ENCODE measurements at places on chromosomes 7 and 10.

DNA sequence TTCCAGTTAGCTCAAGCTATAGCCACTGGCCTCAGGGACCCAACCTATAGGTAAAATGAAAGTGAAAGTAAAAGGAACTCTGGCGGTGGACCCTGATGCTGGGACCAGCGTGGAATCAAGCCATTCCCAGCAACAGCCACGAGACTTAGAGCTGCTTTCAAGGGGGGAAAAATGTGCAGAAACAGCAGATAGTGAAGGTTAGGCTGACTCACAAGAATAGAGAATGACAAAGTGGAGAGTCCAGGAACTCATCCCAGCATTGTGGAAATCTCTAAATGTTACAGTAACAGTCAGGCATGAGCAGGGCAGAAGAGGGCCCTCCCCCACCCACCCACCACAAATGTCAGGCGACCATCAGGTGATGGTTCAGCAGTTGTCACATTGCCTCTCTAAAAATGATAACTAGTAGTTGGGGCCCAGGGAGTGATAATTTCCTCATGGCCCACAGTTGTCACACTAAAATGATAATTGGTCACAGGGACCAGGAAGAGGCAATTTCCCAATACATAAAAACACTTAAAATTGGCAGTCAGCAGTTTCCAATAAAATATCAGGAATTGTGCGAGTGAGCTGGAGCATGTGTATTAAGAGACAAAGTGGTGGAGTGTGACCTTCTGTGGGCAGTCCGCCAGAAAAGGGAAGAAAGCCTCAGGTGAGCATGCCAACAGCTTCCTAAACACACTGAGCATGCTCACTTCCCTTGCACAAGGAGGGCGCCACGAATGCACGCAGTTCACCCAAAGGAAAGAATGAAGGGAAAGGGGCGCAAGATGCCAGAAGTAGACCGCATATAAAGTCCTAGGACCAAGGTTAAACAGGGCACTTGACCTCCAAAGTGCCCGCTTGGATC is 129.8 kb upstream of the PPP1R3A start:
- no peaks in the 10 kb centered on the region for H3K27me3 ChIP-seq
- H3K4me1 ChIP-seq = no peaks in the 10 kb centered on the region
- no peak overlapping the region for H3K27ac ChIP-seq
- H3K36me3 ChIP-seq = no peaks in the 10 kb centered on the region
- DNase-seq = peak; percentile 0
- no peak overlapping the region for H3K4me3 ChIP-seq

- DNase-seq = no peak
- no peak overlapping the region for H3K27ac ChIP-seq
- no peak overlapping the region for H3K4me3 ChIP-seq
Measured at GRCh38 chr7:132609906-132610520, 33.7 kb upstream of the PLXNA4 start.

DNA sequence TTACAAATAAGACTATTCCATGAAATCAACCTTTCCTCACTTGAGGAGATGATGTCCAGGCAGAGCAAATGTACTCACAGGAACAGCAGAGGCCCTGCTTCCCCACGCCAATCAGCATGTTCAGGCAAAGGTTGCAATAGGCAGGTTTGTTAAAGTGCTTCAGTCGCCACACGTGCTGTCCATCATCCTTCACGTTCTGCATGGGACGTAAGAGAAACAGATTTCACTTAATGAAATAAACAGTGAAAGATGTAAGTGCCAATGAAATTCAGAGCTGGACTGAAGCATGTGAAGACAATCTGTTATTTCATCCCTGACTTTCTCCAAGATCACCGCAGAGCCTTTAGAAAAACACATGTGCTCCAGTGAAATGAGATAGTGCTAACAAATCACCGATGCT is 217.4 kb downstream of the DGKB start:
- no peak overlapping the region for H3K4me3 ChIP-seq
- H3K27me3 ChIP-seq = no peaks in the 10 kb centered on the region
- H3K27ac ChIP-seq = no peak overlapping the region
- no peaks in the 10 kb centered on the region for H3K4me1 ChIP-seq
- no peak for DNase-seq
- H3K36me3 ChIP-seq = no peaks in the 10 kb centered on the region

- no peak overlapping the region for H3K27ac ChIP-seq
- no peak overlapping the region for H3K4me3 ChIP-seq
- no peaks in the 10 kb centered on the region for H3K27me3 ChIP-seq
Measured at GRCh38 chr7:47506382-47507339, 75.2 kb downstream of the TNS3 start.

GRCh38 chr10:49762566-49762877 is 399 bp upstream of the OGDHL start:
- peaks cover 8% of the 10 kb centered on the region for H3K27me3 ChIP-seq
- no peaks in the 10 kb centered on the region for H3K4me1 ChIP-seq
- DNase-seq = no peak

DNA sequence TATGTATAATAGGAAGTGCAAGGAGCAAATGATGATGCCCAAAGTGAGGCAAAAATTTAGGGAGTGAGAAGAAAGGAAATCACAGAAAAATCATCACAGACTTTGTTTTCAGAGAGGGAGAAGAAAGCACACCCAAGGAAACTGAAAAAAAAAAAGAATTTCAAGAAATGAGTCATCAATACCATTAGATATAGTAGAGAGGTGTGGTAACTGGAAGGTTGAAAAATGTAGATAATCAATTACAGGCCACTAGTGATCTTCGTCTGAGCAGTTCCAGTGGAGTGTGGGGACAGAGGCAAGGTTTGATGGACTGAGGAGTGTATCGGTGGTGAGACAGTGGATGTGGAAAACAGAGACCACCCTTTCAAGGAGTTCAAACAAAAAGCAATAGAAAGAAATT is 31.7 kb downstream of the ASB4 start:
- H3K4me1 ChIP-seq = no peaks in the 10 kb centered on the region
- H3K27me3 ChIP-seq = no peaks in the 10 kb centered on the region
- H3K4me3 ChIP-seq = no peak overlapping the region
- DNase-seq = no peak
- H3K36me3 ChIP-seq = no peaks in the 10 kb centered on the region
- no peak overlapping the region for H3K27ac ChIP-seq

GRCh38 chr7:120774481-120774880 is 83.5 kb downstream of the TSPAN12 start:
- no peak for DNase-seq
- H3K4me1 ChIP-seq = no peaks in the 10 kb centered on the region
- H3K27me3 ChIP-seq = peaks cover 4% of the 10 kb centered on the region
- H3K4me3 ChIP-seq = no peak overlapping the region
- no peaks in the 10 kb centered on the region for H3K36me3 ChIP-seq
- H3K27ac ChIP-seq = no peak overlapping the region

DNA sequence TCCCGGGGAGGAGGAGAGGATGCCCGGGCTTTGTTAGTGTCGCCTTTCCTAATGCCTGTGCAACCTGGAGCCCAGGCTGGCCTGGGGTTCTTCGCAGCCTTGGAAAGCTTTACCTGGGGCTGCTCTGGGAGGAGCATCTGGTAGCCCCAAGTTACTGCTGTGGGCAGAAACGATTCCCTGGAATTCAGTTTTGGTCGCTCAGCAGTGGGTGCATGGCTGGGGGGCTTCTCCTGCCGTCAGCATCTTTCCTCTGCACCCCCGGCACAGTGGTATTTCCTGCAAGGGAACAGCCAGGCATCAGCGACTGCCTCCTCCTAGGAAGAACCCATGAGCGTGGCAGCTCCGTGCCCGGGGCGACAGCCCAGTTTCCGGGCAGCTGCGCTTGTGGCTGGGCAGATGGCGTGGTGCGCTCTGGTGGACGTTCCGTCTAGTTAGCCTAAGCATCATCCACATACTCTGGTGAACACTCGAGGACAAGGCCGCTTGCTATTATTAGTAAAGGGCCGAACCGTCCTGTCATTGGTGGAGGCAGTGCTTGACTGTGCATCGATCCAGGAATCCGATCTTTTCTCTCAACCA is 107.0 kb upstream of the BTBD16 start:
- H3K27ac ChIP-seq = no peak overlapping the region
- H3K27me3 ChIP-seq = peaks cover 61% of the 10 kb centered on the region
- peaks cover 8% of the 10 kb centered on the region for H3K4me1 ChIP-seq
- no peak for DNase-seq
- H3K36me3 ChIP-seq = no peaks in the 10 kb centered on the region
- H3K4me3 ChIP-seq = no peak overlapping the region

DNA sequence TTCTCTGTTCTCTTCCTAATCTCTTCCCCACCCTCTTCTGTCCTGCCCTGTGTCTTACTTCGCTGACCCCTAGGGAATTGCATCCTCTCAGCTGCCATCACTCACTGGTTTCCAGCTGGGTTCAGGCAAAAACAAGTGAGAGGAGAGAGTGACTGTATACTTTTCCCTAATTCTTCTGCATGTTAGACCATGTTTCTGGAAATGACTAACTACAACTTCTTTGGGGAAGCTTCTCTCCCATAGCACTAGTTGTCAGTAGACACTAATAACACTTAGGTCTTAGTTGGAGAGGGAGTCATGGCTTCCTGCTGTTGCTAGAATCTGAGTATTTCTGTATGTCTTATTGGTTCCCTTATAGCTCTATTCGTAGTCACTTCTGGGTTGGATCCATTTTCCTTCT is 299.0 kb upstream of the FZD1 start:
- H3K36me3 ChIP-seq = no peaks in the 10 kb centered on the region
- no peak for DNase-seq
- no peak overlapping the region for H3K27ac ChIP-seq
- H3K4me1 ChIP-seq = no peaks in the 10 kb centered on the region
- no peaks in the 10 kb centered on the region for H3K27me3 ChIP-seq

GRCh38 chr10:4686644-4686996 is 139.4 kb upstream of the AKR1E2 start:
- no peak overlapping the region for H3K4me3 ChIP-seq
- no peaks in the 10 kb centered on the region for H3K27me3 ChIP-seq
- DNase-seq = no peak
- no peaks in the 10 kb centered on the region for H3K4me1 ChIP-seq

- H3K36me3 ChIP-seq = no peaks in the 10 kb centered on the region
- H3K27me3 ChIP-seq = peaks cover 8% of the 10 kb centered on the region
- no peaks in the 10 kb centered on the region for H3K4me1 ChIP-seq
- DNase-seq = no peak
- H3K4me3 ChIP-seq = no peak overlapping the region
Measured at GRCh38 chr10:33723181-33723580, 388.7 kb upstream of the NRP1 start.

GRCh38 chr7:87148332-87148955 is 3.8 kb upstream of the DMTF1 start:
- no peak for DNase-seq
- no peaks in the 10 kb centered on the region for H3K36me3 ChIP-seq
- peaks cover 4% of the 10 kb centered on the region for H3K27me3 ChIP-seq
- H3K4me3 ChIP-seq = no peak overlapping the region

DNA sequence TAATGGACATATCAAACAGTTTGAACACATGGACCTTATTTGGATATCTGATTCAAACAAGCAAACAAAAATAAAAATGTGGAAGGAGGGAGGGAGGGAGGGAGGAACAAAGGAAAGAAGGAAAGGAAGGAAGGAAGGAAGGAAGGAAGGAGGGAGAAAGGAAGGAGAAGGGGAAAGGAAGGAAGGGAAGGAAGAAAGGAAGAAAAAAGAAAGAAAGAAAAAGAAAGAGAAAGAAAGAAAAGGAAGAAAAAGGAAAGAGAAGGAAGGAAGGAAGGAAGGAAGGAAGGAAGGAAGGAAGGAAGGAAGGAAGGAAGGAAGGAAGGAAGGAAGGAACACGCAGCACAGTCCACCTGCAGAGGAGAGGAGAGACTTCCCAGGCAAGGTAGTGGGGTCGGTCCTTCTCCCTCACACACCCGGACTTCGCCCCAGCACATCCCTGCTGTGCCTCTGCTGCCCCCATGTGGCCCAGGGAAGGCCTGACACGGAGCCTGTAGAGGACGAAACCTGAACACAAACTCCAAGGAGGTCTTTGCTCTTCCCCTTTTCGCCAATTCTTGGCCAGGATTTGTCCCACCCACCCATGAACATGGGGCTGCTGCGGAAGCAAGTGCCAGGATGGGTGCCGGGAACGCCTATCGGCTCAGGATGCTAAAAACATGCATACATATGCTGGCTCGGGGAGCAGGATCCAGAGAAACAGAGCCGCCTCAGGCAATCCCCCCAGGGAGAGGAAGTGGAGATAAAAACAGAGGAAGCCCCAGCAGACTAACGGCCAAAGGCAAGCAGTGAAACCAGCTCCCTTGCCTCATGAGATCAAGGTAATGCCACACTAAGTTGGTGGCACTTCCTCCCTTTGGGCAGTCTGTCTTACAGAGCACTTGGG is 52.3 kb upstream of the DGKI start:
- H3K4me1 ChIP-seq = peaks cover 12% of the 10 kb centered on the region
- no peak overlapping the region for H3K27ac ChIP-seq
- peak; percentile 70 for DNase-seq

- no peak for DNase-seq
- no peak overlapping the region for H3K4me3 ChIP-seq
- H3K27me3 ChIP-seq = no peaks in the 10 kb centered on the region
- no peak overlapping the region for H3K27ac ChIP-seq
Measured at GRCh38 chr10:119723624-119724023, 2.2 kb upstream of the INPP5F start.

DNA sequence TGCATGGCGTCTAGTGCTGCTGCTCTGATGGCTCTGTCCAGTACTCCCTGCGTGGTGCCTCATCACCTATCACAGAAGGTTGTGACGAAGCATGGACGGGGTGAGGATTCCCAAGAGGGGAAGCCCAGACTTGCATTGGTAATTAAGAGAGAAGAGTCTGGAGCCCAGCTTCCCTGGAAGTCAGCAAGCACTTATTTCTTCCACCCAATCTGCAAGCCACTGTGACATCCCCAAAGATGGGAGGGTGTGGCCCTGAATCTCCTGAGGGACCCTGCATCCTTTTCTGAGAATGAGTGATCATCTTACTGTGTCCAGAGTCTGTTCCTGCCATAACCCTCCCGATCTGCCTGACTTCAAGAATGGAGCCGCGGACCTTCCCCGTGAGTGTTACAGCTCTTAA is 166.7 kb downstream of the PTPN20 start:
- no peak overlapping the region for H3K4me3 ChIP-seq
- H3K4me1 ChIP-seq = no peaks in the 10 kb centered on the region
- DNase-seq = no peak
- H3K36me3 ChIP-seq = no peaks in the 10 kb centered on the region
- H3K27me3 ChIP-seq = peaks cover 11% of the 10 kb centered on the region

DNA sequence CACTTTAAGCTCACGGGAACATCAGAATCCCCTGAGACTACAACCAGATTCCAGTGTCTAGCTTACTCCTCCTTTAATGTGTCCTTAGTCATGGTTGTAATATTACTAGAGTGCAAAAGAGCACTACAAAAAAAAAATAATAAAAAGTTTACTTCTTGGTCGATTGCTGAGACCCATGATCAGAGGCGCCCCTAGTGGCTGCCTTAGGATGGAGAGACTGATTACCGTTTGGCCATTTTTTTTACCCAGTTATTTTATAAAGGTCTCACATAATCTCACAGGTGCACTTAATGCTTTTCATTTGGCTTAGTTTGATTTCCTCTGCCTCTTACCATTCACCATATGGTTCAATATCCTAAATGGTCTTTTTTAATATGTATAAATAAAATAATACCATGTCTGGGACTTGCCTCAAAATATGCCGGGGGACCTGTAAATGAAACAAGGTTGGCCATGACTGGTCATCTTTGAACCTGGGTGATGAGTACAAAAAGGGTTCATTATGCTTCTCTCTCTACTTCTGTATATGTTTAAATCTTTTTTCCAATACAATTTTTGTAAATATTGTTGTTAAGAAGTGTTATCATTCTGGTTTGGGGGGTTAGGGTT is 331.5 kb upstream of the NFE2L3 start:
- H3K4me1 ChIP-seq = no peaks in the 10 kb centered on the region
- H3K4me3 ChIP-seq = no peak overlapping the region
- H3K36me3 ChIP-seq = no peaks in the 10 kb centered on the region
- no peak overlapping the region for H3K27ac ChIP-seq

GRCh38 chr10:68598978-68599770 is 39.0 kb downstream of the TET1 start:
- no peak overlapping the region for H3K27ac ChIP-seq
- peaks cover 5% of the 10 kb centered on the region for H3K4me1 ChIP-seq
- no peak overlapping the region for H3K4me3 ChIP-seq
- H3K27me3 ChIP-seq = no peaks in the 10 kb centered on the region
- no peaks in the 10 kb centered on the region for H3K36me3 ChIP-seq

Data from T-cell (primary cell).